ENCODE measurements at places on chromosomes 5 and 9.

- no peak for DNase-seq
These were observed 64.3 kb upstream of the GARNL3 start for GRCh38 chr9:127200106-127200862.

GRCh38 chr9:22992780-22993179 lies 546.2 kb downstream of the DMRTA1 start:
- no peak for DNase-seq

GRCh38 chr9:113446323-113446740 lies 17.2 kb upstream of the RGS3 start:
- DNase-seq: peak; percentile 29

GRCh38 chr5:100519075-100519474 lies 16.1 kb upstream of the FAM174A start:
- no peak for DNase-seq

DNA sequence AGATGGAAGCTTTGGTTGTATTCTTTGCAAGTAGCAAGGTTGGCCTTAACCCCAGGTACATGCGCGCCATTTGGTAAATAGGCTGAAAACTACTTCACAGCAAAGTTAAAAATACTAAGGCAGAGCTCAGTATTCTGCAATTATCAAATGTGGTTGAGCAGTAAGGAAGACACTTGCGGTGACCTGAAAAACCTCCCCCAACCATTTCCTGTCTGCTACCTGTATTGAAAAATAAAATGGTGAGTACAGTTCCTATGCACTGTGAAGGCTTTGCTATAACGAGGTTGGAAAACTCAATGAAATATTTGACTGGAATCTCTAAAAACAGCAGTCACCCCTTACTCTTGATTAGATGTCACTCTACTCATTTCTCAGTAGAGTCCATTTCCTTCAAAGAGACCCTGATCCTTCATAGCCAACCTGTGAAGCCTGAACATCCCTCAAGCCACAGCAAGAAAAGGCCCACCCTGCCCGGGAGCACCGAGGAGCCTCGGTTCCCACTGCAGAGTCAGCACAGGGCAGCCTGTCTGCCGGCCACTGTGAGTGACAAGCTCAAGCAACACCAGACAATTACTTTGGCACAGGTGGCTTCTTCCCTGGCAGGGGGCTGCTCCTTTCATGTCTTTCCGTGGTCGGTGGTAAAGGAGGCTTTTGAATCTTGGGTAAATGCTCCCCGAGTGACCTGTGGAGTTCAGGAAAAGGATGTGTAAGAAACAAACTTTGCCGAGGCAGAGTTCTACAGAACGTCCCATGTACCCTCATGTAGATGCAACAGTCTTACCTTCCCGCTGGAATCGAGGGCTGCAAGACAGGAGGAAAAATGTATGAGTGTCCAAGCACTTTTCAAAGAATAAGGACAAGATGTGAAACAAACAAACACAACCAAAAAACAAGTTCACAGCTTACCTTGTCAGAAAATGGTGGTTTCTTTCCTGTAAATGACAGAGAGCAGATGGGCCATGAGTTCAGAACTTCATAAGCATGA lies 29.6 kb downstream of the C5orf58 start:
- no peak for DNase-seq

GRCh38 chr5:22549876-22550671 lies 303.1 kb downstream of the CDH12 start:
- no peak for DNase-seq

DNA sequence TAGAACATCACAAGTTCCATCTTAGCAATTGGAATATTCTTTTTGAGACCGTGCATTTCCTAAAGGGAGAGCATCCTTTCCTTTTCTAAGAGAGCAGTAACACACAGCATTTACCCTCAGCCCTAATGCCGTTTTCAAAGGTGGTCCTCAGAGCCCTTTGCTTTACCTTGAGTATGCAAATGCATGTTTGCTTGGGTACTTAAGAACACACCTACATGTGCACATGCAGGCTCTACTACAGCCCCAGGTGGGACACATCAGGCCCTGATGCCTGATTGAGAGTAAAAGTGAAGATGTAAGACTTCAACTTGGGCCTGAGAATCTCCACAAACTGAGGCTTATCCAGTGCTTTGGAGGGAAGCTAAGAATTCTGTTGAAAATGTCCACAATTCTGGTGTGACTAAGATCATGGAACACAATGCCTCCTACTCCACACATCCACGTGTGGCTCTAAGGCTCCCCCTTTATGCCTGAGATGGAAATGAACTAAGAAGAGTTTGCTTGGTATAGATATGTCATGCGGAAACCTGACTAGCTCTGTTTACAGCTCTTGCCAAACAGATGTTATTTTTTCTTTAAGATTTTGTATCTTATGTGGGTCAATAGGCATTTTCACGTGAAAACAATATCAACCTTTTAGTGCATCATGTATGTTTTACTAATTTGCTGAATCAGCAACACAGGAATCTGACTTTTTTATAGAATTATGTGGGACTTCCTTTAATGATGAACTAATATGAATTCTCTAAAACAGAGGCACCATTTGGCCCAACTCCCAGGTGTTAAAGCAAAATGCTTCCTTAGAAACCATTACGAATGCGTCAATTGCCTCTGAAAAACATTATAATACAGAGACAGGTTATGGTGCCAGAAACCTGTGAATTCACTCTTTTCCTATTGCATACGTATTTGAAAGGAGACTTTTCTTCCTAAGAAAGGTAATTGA lies 48.9 kb upstream of the SLC2A8 start:
- peak; percentile 14 for DNase-seq

- peak; percentile 59 for DNase-seq
These were observed 556.5 kb upstream of the SEMA6A start for GRCh38 chr5:117131048-117131679.
